ENCODE measurements at places on chromosomes 3 and 15. TPM values are rescaled to one million over a fixed set of nuclear protein-coding genes. Genes with fewer than 3 reads are reported as not detected.

DNA sequence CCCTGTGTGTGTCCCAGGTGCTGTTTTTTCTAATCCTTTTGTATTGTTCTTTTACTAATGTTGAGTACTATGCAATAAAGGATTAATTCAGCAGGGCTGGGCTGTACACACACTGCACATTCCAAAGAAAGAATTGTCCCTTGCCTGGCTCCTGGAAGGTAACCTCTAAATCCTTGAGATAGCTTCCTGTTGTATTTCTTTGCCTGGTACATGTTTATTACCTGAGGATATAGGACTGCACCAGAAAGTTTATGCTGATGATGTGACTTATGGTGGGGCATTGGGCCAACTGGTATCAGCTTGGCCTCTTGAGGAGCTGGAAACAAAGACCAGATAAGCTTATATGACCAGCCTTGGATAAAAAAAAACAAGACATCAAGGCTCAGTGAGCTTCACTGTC is 26.6 kb upstream of the FAN1 start:
- H3K27ac ChIP-seq: no peak overlapping the region
- no peaks in the 10 kb centered on the region for H3K4me1 ChIP-seq
- DNase-seq: no peak
- no peak overlapping the region for H3K4me3 ChIP-seq

SLC51A gene
- 15.4 TPM for polyA plus RNA-seq

GRCh38 chr15:25899870-25900269 is 36.7 kb upstream of the ATP10A start:
- no peak for DNase-seq
- no peaks in the 10 kb centered on the region for H3K36me3 ChIP-seq
- no peaks in the 10 kb centered on the region for H3K27me3 ChIP-seq
- no peaks in the 10 kb centered on the region for H3K4me1 ChIP-seq
- H3K27ac ChIP-seq: no peak overlapping the region

DNA sequence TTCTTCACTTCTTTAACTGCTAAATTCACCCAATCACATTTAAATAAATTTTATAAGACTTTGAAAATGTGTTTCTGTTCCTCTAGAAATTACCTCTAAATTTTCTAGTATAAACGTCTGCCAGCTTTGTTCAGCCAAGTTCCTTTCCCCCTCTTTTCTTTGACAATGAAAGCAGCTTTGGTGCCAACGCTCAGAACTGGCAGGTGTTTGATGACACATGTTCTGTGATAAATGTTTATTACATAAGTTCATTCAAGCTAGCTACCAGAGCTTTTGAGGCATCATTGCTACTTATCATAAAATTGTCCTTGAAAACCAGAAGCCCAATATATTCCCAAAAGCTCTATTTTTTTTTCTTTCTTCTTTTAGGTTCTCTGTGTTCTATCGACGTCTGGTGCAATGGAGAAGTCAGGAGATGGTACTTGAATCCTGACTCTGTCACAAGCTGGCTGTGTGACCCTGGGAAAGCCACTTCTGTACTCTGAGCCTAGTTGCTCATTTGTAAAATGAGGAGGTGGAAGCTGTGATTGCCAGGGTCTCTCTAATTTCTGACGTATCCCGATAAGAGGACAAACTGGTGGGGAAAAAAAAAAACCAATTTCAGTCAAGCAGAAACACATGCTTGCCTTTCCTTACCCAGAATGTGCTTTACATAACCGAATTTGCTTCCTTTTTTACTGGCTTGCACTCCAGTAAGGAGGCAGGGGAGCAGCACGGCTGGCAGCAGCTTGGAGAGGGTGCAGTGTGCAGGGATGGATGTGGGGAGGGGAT is 187.1 kb upstream of the LPP start:
- no peak overlapping the region for H3K4me3 ChIP-seq
- H3K27me3 ChIP-seq: no peaks in the 10 kb centered on the region
- DNase-seq: no peak

FAM107A gene
- 35.6 TPM for polyA plus RNA-seq

All from spinal cord (tissue), 10 donors.